ENCODE measurements at places on chromosomes 5 and 9.
A peak's percentile ranks its signal among the peaks of the same experiment; 100 is the strongest.

- no peak for DNase-seq
These were observed 7.7 kb downstream of the HK3 start for GRCh38 chr5:176891331-176891958.

DNA sequence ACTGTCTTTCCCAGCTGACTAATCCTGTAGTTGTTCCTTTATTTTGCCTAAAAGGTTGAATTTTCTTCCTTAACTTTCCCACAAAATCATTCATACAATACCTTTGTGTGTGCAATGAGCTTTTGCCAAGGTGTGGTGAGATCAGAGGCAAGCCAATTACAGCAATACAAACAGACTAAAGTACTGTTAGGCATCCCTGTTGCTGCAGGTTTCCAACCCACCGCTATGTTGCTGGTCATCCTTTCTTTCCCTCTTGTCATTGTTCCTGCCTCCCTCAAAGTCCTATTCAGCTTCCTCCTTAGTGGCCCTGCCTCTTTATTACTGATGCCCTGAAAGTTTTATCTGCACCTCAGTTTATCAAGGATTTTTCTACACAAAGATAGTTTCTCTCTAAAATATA is 22.1 kb downstream of the ITGA2 start:
- no peak for DNase-seq

- no peak for DNase-seq
These were observed 107.6 kb upstream of the PRSS3 start for GRCh38 chr9:33687779-33688178.

GRCh38 chr9:17453751-17454150 is 125.1 kb upstream of the SH3GL2 start:
- DNase-seq, result no peak

DNA sequence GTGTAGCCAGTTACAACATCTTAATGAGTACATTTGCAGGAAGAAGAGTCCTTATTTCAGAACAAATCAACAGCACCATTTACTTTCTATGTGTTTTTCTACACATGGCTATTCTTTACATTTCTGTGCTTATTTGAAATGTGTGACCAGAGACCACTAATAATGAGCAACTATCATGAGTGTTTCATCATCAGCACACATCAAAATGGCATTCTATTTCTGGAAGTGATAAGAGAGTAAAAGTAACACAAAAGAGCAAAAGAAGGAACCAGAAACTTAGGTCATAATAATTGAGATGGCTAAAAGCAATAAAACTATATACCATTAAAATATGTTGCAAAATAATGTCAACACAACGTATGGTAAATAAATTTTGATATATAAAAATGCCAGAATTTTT is 159.7 kb downstream of the PBX3 start:
- no peak for DNase-seq

- peak; percentile 20 for DNase-seq
These were observed 140.8 kb downstream of the FGF1 start for GRCh38 chr5:142544946-142545649.

Data from AG20443 (cell line).